Activated CD4-positive, alpha-beta T cell treated with anti-CD3 and anti-CD28 coated beads for 36 hours (primary cell): ENCODE measurements at places on chromosomes 13 and 19. TPM values are rescaled to one million over a fixed set of nuclear protein-coding genes. Genes with fewer than 3 reads are reported as not detected.
A peak's percentile ranks its signal among the peaks of the same experiment; 100 is the strongest.

The DMAC2 gene
- 52.5 TPM for total RNA-seq

The GPR183 gene
- total RNA-seq: 50.3 TPM

The ZNF529 gene
- total RNA-seq: 19.2 TPM

The CPB2 gene
- total RNA-seq: not detected

The SLAIN1 gene
- total RNA-seq: 39.8 TPM

The DAND5 gene
- total RNA-seq: 0.25 TPM

GRCh38 chr13:74087357-74087756, 46.8 kb downstream of the KLF12 start:
- DNase-seq: no peak

- DNase-seq: peak; percentile 91
Observed at GRCh38 chr19:991174-991931, 7.2 kb downstream of the WDR18 start.

- no peak for DNase-seq
Observed at GRCh38 chr13:30520571-30520970, 54.8 kb upstream of the HMGB1 start.

DNA sequence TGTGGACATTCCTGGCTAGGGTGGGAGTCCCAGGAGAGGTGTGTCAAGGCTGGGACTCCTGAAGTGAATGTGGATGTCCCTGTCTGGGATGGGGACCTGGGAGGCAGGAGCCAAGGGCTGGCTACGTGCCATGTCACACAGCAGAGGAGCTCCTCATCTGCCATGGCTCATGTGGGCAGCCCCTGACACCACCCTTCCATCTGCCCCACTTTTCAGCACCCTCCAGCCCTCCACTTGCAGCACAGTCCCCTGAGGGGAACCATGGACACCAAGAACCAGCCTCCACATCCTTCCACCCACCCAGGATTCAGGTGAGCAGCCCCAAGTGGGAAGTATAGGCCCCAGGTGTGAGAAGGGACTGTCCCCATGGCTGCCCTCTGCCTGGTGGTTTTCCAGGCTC, 1.7 kb downstream of the ZNF446 start:
- DNase-seq: no peak

DNA sequence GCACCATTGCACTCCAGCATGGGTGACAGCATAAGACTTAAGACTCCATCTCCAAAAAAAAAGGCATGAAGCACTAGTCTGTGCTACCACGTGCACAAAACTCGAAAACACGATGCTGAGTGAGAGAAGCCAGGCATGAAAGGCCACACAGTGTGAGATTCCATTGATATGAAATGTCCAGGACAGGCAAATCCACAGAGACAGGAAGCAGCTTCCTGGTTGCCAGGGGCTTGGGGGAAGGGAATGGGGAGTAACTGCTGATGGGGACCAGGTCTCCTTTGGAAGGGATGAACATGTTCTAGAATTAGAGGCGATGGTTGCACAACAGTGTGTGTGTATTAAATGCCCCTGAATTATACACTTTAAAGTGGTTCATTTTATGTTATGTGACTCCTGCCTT, 15.9 kb upstream of the JUND start:
- no peak for DNase-seq

- DNase-seq: no peak
Observed at GRCh38 chr19:52391135-52391534, 6.5 kb upstream of the ZNF528 start.

DNA sequence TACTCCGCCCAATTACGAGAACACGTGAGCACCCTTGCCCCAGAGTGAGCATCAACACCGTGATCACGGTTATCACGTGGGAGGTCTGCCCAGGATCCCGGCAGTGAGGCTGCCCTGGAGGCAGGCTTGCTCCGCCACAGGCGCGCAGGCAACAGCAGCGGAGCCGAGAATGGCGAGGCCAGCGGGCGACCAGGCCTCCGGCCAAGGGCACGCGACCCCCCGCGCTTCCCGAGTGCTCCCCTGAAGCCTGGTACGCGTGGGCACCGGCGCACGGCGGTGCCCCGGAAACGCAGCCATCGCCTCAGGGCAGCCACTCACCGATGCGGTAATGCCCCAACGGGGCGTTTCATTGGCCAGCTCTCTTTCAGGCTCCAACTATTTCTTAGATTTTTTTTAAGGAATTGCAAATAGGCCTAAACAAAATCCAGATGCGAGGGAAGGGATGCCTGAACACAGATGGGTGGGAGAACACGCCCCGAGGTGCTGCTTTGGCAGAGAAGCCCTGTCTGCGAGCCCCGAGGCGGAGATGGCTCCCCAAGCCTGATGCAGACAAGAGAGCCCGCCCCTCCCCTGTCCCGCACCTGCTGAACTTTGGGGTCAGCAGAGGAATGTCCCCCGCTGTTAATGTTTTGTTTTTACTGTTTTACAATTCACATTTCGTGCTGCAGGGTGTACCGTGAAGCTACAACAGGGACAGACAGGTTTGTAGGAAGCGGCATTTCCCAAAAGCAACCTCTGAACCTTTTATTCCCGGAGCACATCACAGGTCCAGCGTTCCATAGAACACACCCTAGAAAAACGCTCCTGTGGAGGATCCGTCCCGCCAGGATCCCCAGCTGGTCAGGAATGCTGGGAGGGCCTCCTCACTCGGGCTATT, 132.7 kb downstream of the ZDHHC20 start:
- DNase-seq: peak; percentile 22

DNA sequence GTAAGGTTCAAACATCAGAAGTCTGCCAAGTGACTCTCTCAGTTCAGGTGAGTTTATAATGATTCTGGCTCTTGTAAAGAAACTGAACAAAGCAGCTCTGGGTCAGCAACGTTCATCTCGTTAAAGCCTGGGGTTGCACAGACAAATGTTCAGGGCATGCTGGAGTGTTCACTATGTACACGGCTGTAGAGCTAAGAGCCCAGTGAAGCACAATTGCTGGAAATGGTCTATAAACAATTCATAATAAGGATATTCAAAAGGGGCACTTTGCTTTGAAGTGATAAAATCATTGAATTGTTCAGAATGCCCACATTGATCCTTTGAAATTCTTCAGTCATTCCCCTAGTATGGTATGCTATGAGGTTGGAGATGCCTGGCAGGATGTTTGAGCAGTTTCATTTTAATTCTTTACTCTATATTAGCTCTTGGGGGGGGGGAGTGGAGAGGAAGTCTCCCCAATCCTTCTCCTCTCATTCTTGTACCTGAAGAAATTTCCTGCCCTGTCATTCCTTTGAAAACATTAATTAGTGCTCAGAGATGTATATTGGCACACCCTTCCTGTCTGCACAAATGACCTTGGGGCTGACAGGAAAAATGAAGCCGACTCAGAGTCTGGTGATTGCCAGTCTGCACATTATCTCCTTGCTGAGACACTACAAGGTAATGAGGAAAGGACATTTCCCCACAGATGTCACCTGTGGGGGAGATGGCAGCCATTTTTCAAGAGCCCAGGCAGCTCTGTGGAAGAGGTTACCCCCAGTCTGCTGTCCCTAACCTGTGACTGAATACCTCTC, 145.5 kb downstream of the DLEU7 start:
- no peak for DNase-seq

DNA sequence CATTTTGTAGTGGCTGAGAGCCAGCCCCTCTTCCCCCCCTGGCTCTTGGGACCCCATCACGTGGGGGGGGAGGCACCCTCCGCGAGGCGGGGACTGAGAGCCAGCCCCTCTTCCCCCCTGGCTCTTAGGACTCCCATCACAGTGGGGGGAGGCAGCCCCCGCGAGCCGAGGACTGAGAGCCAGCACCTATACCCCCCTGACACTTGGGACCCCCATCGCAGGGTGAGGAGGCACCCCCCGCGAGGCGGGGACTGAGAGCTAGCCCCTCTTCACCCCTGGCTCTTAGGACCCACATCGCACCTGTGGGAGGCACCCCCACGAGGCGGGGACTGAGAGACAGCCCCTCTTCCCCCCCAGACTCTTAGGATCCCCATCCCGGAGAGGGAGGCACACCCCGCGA, 2426.5 kb upstream of the PCDH20 start:
- no peak for DNase-seq

- DNase-seq: no peak
Observed at GRCh38 chr19:7596211-7596937, 711 bp downstream of the CAMSAP3 start.

DNA sequence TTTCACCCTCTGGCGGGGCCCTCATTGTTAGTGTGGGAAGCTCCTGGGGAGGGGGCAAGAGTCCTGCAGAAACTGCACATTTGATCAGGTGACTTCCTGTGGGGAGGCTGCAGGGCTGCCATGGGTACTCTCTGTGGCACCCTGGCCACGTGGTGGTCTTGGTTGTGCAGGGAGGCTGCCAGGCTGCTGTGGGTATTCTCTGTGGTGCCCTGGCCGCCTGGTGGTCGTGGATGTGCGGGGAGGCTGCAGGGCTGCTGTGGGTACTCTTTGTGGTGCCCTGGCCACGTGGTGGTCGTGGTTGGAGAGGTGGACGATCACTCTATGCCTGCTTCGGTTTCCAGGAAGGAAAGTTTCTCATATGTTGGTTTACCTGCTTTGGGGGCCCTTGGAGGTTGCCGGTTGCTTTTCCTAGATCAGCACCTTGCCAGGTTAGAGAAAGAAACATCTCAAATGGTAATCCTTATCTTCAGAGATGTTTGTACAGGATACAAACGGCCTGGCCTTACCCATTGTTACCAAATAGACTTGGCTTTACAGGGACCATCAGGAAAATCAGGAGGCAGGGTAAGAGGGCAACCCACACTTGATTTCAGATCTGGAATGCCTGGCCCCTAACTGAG, 22.9 kb downstream of the TEX29 start:
- DNase-seq: no peak

DNA sequence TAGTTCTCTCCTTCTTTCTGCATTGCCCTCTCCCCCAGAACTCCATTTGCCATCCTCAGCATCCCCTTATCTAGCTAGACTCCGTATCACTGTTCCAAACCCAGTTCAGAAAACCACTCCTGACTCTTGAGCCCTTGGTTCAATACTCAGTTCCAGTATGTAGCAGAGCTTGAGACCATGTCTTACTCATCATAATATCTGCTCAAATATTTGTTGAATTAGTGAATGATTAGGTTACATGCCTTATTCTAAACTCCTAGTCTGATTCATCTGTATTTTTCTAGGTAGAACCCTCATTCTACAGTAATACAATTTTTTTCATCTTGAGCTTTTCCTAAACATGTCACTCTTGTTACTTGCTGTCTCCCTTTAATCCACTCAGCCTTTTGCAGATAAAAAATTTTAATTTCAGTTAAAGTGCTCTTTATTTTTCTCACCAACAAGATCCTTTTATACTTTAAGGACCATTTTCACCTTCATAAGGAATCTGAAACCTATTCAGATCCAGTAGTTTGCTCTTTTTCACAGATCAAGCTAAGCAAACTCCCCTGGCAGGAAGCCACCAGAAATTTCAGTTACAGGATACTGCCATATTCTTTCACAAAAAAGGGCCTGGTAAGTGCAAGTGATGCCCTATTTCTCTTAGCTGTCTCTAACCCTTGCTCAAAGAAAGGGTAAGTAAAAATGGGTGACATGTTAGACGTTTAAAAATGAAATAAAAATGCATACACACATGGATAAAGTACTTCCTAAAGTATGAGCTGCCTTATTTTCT, 23.1 kb upstream of the INTS6 start:
- DNase-seq: no peak

DNA sequence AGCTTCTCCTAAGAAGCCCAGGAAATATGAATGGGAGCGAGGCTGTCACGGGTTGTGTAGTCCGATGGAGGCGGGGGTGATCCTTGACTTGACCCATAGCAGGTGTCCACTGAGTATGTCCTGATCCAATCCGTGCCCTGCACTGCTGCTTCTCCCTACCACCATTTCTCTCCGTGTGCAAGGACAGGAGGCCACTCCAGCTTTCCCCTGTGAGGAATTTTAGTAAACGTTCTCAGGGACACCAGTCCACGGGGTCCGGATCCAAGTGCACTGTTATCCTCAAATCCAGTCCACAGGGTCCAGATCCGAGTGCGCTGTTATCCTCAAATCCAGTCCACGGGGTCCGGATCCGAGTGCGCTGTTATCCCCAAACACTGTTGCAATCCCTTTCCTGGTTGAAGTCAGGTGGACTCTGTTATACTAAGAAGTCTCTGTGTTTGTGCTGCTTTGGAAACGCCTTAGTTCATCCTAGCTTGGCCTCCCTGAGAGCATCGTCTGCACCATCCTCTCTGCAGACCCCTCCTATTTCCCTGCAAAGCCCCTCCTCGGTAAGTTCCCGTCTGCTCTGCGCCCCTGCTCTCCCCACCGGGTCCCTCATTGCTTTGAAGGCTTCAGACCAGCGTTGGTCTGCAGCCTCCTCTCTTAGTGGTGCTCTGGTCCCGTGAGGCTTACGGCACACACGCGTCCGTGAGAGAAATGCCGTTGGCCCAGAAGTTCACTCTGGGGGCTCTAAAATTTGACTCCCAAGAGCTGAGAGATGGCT, 303.5 kb downstream of the TEX29 start:
- DNase-seq: no peak

DNA sequence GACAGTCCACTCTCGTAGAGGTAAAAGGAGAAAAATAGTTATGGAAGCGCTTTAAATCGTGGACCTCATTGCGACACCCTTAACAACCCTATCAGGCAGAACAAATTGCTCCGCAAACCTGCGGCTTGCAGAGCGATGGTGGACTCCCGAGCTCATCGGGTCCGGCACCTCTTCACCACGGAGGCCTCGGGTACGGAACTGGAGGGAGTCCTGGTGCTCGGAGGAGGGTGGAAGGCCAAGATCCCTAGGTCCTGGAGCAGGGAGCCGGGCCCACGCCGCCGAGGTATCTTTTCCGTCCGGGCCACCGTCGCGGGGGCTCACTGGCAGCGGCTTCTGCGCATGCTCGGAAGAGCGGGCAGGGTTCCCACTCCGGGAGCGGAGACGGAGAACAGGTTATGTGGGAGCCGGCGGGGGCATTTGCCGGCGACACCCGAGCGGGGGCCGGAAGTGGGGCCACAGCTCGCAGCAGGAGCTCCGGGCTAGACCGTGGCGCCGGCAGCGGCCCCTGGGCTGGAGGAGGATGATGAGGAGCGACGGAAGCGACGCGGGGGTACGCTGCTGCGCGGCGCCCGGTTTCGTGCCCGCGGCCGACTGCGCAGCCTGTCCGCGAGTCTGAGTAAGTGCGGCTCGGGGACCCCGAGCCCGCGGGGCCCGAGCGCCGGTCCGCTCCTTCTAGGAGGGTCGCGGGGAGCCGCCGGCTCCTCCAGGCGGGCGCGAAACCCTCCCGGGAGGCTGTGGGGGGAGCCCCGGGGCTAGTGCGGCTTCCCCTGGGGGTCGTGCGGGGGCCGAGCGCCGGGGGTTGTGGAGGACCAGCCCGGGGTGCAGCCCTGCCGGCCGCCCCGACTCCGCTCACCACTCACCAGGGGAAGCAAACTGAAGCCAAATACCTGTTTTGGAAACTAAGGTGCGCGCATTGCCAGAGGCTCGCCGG, at the start of gene ABHD13:
ABHD13 (plus strand) TSS at position 349 of the 931 bp plus-strand sequence. CDS start 10,827 bp downstream, outside the sequence.
- peak; percentile 94 for DNase-seq

GRCh38 chr13:45333977-45334922, 6.7 kb downstream of the TPT1 start:
- DNase-seq: peak; percentile 56

- DNase-seq: no peak
Observed at GRCh38 chr13:46114613-46115012, 9.8 kb upstream of the CPB2 start.
